ENCODE measurements at places on chromosomes 13 and 19.

- no peak for DNase-seq
Observed at GRCh38 chr19:2344381-2344870, 15.6 kb upstream of the TMPRSS9 start.

DNA sequence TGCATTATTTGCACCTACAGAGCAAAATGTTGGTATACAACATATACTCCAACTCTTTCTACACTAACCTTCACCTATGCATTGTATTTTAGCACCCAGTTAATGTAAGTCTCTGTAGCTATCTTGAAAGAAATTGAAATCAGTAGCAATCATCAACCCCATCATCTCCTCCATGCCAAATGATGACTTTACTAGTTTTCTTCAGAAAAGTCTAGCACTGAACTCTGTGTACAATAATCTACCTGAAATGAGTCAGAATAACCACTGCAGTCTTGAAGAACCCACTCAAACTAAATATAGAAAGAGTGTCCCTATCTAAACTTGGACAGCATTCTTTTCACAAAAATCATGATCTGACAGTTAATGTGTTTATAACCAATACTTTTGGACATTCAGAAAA, 9.8 kb downstream of the IRS2 start:
- DNase-seq: no peak

DNA sequence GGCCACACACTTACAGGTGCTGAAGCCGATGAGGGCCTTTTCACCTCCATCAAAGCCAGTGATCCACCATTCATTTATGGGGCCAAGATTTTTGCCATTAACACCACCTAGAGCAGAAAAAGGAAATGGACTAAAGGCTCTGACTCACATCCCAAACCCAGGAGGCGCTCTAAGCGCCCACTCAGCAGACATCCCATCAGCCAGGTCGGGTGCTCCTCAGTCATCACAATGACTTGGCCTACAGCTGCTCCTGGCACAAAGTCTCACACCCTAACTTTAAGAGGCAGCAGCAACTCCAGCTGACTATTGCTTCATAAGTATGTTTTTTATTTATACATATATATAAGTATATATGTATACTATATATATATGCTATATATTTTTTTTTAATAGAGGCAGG, 36.1 kb upstream of the EIF3G start:
- no peak for DNase-seq

DNA sequence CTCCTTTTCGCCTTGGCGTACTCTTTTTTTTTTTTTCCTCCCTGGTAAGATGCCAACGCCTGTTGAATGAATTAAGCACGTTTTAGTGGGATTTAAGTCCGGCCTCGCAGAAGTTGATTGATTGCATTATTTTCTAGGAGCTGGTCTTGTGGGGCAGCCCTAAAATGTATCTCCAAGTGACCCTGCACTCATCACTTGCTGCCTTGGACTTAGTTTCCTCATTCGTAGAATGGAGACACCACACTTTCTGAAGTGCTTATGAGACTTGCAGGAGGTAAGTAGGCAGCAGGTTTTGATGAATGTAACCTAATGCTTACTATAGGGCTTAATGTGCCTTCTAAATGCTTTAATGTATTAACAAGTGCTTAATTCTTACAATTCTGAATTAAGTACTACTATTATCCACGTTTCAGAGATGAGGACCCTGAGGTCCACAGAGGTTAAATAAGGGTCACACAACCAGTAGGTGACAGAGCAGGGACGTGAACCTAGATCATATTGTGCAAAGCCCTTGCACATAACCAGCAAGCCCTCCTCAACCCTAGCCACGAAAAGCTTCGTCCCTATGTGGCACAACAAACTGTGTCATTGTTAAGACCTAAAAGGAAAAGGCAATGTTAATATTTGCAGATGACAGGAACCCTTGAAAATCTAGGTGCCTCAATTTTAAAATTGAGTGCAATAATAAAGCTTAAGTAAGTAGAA, 514 bp upstream of the ARGLU1 start:
- DNase-seq: no peak

- no peak for DNase-seq
Observed at GRCh38 chr13:34751044-34751443, 191.0 kb upstream of the NBEA start.

DNA sequence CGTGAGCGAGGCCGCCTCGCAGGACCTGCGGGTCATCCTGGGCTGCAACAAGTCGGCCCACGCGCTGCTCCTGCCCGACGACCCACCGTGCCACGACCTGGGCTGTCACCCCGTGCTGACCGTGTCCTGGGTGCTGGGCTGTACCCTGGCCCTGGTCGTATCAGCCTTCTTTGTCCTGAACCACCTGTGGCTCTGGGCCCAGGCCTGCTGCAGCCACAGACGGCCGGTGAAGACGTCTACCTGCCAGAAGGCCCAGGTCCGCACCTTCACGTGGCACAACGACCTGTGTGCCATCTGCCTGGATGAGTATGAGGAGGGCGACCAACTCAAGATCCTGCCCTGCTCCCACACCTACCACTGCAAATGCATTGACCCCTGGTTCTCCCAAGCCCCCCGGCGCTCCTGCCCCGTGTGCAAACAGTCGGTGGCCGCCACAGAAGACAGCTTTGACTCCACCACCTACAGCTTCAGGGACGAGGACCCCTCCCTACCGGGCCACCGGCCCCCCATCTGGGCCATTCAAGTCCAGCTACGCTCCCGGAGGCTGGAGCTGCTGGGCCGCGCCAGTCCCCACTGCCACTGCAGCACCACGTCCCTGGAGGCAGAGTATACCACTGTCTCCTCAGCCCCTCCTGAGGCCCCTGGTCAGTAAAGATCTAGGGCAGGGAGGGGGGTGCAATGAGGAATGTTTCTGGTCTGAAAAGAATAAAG, 1.1 kb downstream of the ZNRF4 start:
- DNase-seq: no peak

DNA sequence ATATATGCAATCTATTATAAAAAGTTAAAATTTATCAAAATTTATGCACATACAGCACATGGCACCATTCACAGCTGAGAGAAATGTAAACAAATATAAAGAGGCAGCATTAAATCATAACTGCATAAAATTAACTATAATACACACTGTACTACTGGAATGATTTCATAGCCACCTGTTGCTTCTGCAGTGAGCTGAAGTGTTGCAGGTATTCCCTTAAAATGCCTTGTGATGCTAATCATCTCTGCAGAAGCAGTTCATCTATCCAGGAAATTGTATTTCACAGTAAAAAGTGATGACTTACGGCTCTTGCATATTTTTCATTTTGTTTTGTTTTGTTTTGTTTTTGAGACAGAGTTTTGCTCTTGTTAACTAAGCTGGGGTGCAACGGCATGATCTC, 82.1 kb downstream of the STOML3 start:
- no peak for DNase-seq

DNA sequence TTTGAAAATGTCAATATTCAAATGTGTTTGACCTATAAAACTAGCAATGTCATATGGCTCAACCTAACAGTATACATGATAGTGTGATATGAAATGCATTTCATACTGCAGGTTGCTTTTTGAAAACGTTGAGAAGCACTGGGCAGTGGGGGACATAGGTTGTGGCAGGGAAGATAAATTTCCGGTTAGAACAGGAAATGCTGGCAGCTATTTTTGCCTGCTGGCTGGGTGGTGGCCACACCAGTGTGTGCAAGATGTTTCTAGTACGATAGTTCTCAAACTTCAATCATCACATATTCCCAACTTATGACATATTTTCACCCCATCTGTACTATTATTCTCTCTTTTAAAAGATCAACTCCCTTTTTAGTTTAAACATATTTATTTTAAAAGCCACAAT, 17.2 kb downstream of the FXYD5 start:
- DNase-seq: no peak

- no peak for DNase-seq
Observed at GRCh38 chr19:40335855-40336600, 12.2 kb downstream of the C19orf47 start.

- no peak for DNase-seq
Observed at GRCh38 chr13:100128373-100128772, 39.5 kb downstream of the PCCA start.

DNA sequence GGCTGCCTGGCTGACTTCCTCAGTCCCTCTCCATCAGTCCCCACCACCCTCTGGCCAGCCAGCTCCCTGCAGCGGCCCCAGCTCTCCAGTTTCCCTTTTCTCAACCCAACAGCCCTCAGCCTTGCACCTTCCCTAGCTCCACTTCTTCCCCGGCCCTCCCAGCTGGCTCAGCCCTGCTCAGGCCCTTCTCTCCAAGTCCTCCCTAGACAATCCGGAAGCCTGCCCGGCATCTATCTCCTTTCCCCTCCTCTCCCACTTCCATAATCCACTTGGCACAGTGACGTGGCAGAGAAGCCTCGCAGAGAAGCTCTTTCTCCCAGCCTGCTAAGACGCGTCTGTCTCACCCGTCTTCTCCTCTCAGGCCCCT, 1.1 kb downstream of the UBXN6 start:
- DNase-seq: peak; percentile 66

- no peak for DNase-seq
Observed at GRCh38 chr19:38890686-38891085, 8.7 kb downstream of the SIRT2 start.

DNA sequence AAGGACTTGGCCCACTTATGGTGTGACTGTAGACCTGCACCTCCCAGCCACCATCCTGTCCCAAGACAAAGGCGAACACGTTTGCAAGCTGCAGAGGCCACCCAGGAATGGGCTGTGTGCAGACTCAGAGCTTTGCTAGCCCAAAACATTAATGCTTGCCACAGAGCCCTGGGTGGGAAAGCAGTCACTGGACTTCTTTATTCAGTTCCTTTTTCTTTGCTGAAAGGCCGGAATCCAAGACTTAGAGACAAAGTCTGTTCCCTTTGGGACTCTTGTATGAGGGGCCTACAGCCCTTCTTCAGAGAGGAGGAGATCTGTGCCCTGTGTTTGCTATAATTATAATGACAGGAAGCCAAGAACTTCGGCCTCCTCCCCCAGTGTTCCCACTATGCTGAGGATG, 167.8 kb downstream of the DLEU7 start:
- no peak for DNase-seq

DNA sequence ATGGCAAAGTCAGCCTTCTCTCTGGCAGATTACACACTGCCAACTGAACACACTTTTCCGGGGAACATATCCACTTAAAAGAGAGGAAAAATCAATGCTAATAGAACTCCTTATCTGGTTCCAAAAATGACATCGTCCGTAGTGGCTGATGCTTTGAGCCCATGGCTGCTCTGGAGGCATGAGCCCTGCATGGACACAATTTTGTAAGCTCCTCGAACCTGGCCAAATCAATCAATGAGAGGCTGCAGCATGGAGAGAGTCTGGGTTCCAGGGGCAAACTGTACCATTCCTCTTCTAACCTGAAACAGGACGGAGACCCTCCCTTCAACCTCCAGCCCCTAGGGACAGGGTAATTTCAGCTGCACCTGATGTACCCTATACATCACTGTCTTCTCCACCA, 21.0 kb upstream of the TSHZ3 start:
- DNase-seq: no peak

GRCh38 chr19:18908917-18909619, 10.1 kb downstream of the COPE start:
- no peak for DNase-seq

DNA sequence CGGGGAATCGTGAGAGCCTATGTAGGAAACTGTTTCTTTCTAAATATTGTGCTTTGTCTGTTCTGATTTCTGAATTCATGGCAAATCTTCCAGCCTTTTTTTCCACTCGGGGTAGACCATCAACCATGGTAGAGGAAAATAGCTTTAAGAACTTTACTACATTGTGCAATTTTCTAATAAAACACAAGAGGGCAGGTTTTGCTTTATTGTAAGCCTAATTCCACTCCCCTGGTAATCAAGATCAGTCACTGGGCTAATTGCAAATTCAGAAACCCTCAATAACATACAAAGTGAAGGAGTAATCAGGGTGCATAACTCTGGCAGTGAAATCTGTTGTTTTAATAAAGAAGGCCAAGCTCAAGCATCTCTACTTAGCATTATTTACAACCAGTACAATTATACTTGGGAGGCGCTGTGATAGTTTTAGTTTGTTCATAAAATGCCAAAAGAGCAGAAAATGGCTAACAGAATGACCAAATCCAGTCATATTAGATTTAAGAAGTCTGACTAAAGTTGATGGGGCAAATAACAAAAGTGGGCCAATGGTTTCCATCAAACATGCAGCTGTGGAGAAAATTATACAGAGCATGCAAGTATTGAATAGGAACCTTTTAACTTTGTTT, 43.8 kb downstream of the DCT start:
- peak; percentile 21 for DNase-seq

DNA sequence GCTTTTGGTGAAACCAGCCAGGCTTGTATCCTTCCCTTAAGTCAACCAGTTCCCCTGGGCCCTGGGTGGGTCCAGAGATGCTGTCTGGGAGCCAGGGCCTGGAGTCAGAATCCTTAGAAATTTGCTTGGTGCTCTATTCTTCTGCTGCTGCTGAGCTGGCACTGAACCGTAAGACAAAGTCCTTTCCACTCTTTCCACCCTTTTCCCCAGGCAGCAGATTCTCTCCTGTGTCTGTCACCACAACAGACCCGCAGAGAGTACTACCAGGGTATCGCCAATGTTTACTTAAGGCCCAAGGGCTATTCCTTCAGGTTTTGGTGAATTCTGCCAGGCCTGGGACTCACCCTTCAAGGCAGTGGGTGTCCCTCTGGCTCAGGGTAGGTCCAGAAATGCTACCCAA, 12.2 kb downstream of the IFT88 start:
- DNase-seq: no peak

DNA sequence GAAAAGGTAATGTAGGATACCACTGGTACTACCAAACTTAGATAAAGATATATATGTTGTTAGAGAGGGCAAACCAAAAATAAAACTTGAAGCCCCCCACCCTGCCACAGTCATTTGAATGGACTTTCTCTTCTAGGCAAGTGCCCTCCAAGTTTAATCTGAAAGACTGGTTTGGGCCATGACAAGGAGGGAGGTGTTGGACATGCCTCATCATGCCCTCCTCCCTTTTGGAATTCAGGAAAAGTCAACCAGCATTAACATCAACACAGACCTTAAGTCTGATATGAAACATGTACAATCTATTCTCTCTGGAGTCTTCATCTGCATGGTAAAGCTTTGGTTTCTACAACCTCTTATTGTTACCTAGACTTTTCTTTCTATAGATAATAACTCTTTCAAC, 46.3 kb upstream of the GPR12 start:
- no peak for DNase-seq

GRCh38 chr19:51726049-51726448, 2.3 kb upstream of the HAS1 start:
- peak; percentile 24 for DNase-seq

- no peak for DNase-seq
Observed at GRCh38 chr13:19860884-19861655, 2.4 kb downstream of the ZMYM5 start.

- DNase-seq: no peak
Observed at GRCh38 chr13:33188093-33188882, 97.3 kb downstream of the STARD13 start.

DNA sequence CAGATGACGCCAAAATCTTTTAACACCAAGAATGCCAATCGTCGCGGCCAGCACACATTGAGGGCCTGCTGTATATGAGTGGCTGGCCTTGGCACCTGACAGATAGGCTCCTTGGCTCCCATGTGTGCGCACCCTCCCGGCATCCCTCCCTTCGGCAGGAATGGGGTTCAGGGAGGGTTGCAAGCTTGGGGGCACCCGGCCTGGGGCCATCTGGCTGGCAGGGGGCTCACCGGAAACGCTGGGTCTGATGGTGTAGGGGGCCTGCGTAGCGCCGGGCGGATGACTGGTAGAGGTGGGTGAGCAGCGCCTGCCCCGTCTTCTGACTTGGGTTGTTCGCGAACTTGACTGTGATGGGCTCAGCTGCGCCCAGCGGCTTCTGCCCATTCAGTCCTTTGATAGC, 22.4 kb downstream of the PRKCSH start:
- no peak for DNase-seq

- no peak for DNase-seq
Observed at GRCh38 chr13:93235258-93236015, 8.8 kb downstream of the GPC6 start.

GRCh38 chr13:52695856-52696255, 43.2 kb downstream of the SUGT1 start:
- no peak for DNase-seq
